ENCODE measurements at places on chromosomes 6 and 20.
A peak's percentile ranks its signal among the peaks of the same experiment; 100 is the strongest.

- DNase-seq = no peak
Observed at GRCh38 chr20:64080013-64080812, at the start of gene OPRL1. TSS of gene OPRL1 (plus strand) at chr20:64080082. CDS start at chr20:64092721, 12,639 bp downstream.

GRCh38 chr6:162670345-162670744 lies 57.2 kb downstream of the PRKN start:
- DNase-seq = no peak

GRCh38 chr6:44054721-44055559 lies 72.3 kb downstream of the MRPL14 start:
- DNase-seq = peak; percentile 73

DNA sequence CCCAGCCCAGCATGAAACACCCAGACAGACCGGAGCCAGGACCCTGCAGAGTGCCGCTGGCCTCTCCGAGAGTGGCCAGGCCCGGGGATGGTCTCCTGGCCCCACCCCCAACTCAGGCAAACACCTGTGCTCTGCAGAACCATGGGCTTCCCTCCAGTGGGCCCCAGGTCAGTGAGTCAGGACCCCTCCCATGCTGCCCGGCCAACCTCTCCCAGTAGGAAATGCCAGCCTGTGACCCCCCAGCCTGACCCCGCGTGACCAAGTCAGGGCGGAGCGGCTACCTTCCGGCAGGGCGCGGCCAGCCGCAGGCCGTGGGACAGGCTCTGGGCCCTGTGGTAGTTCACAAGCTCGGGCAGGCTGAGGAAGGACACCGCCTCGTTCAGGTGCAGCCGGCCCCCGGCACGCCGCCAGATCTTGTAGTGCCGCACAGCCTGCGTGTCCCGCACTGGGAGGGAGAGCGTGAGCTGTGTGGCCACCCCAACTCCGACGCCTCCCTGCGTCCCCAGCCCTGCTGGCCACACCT lies 3.2 kb downstream of the PTK6 start:
- peak; percentile 23 for DNase-seq

GRCh38 chr20:2874456-2874855 lies 1.2 kb downstream of the PTPRA start:
- no peak for DNase-seq

- DNase-seq = no peak
Observed at GRCh38 chr20:53517146-53517545, 76.5 kb downstream of the ZNF217 start.

- DNase-seq = no peak
Observed at GRCh38 chr6:84434550-84434949, 207.1 kb upstream of the CEP162 start.

DNA sequence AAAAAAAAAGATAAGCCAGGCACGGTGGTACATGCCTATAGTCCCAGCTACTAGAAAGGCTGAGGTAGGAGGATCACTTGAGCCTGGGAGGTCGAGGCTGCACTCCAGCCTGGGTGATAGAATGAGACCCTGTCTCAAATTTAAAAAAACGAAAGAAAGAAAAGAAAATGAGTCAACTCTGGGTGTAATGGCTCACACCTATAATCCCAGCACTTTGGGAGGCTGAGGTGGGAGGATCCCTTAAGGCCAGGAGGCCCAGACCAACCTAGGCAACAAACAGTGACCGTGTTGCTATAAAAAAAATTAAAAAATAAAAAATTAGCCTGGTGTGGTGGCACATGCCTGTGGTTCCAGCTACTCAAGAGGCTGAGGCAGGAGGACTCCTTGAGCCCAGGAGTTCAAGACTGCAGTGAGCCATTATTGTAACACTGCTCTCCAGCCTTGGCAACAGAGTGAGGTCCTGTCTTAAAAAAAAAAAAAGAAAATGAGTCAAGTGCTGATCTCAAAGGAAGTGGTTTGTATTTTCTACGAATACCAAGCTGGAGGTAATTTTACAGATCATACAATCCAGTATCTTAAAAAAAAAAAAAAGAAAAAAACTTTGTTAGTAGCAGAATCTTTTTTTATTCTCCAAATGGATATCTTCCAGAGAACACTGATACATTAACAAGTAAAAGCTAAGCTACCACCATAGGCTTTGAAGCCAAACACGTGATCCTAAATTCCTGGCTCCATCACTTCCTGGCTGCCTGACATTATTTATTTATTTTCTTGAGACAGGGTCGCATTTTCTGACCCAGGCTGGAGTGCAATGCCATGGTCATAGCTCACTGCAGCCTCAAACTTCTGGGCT lies 5.7 kb downstream of the COMMD7 start:
- no peak for DNase-seq

All from SK-N-SH (cell line).